ENCODE measurements at places on chromosomes 3 and 15.
A peak's percentile ranks its signal among the peaks of the same experiment; 100 is the strongest.

- DNase-seq, result no peak
These were observed at the start of gene CCR2 for GRCh38 chr3:46353647-46354410. Gene CCR2, plus strand, starts transcription at chr3:46354111. Its CDS starts 3,417 bp downstream, at chr3:46357528.

DNA sequence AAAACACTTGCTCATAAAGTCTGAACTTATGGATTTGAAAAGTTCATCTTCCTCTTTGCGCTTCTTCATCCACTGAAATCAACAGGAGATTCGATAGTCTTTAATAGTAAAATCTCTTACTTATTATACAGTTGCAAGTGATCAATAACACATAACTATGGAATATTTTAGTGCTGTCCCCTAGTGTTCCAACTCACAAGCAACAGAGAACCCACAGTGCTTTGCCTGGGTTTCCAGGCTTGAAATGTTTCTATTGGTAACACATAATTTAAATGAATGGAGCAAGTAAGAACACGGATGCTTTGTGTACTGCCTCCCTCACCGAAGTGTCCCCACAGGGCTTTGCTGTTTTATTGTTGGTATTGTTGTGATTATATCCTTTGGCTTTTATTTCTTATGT, 93.5 kb downstream of the WDR72 start:
- peak; percentile 7 for DNase-seq

DNA sequence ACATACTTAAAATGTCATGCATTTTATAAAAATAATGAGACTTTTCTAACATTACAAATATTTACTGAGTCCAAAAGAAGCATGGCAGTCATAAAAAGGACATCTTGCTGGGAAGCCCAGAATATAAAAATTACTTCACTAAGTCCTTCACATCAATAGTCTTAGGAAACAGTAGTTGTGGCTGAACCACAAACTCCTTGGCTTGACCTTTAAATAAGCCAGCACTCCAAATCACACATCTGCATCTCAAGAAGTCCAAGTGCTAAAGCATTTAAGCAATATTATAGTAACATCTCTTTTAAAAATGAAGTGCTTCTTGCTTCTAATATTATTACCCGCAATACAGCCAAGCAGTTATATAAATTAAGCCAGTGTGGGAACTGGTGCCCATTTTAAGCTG, 8.8 kb downstream of the CCNL1 start:
- no peak for DNase-seq

DNA sequence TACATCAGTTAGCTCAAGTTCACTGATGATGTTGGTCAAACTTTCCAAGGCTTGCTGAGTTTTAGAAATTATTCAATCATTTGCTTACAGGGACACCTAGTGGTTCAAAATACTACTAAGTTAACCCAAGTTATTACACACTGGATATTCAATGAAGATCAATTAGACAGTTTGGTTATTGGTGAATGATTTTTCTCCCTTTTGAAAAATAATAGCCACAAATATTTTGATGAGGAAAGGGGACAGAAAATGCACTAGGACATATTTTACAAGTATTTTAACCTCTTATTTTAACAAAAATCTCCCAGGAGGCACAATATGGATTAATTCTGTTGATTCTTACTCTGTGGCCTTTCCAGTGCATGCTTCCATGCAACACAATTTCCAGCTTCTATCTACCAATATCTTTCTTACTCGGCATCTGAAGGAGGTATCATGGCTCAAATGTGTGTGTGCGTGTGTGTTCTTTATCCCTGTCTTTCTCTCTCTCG, 20.1 kb upstream of the GOLGA6L2 start:
- peak; percentile 3 for DNase-seq

- no peak for DNase-seq
These were observed 34.6 kb downstream of the GNB4 start for GRCh38 chr3:179416681-179417080.

- DNase-seq, result no peak
These were observed 9.3 kb downstream of the IRAK2 start for GRCh38 chr3:10173926-10174435.

GRCh38 chr15:50463423-50464358, 39.5 kb downstream of the USP8 start:
- no peak for DNase-seq
